HCT116 (cell line): ENCODE measurements at places on chromosomes 1 and 21. TPM values are rescaled to one million over a fixed set of nuclear protein-coding genes. Genes with fewer than 3 reads are reported as not detected.

Gene LCE1F
- total RNA-seq: not detected

Gene SPAG17
- total RNA-seq: not detected

Gene WDR4
- 34.8 TPM for total RNA-seq

Gene PTPRC
- 1.2 TPM for total RNA-seq

Gene TENT5C
- total RNA-seq: 1.4 TPM

GRCh38 chr1:201466492-201466891 lies 2.5 kb downstream of the PHLDA3 start:
- peak overlapping the region; percentile 20; the same call in 1 of the 2 replicates for H3K27ac ChIP-seq
- no peak overlapping the region for H3K4me3 ChIP-seq
- peaks cover 68% of the 10 kb centered on the region for H3K4me1 ChIP-seq
- H3K36me3 ChIP-seq: peaks cover 13% of the 10 kb centered on the region; the same call in 1 of the 2 replicates
- no peaks in the 10 kb centered on the region for H3K27me3 ChIP-seq
- DNase-seq: no peak

DNA sequence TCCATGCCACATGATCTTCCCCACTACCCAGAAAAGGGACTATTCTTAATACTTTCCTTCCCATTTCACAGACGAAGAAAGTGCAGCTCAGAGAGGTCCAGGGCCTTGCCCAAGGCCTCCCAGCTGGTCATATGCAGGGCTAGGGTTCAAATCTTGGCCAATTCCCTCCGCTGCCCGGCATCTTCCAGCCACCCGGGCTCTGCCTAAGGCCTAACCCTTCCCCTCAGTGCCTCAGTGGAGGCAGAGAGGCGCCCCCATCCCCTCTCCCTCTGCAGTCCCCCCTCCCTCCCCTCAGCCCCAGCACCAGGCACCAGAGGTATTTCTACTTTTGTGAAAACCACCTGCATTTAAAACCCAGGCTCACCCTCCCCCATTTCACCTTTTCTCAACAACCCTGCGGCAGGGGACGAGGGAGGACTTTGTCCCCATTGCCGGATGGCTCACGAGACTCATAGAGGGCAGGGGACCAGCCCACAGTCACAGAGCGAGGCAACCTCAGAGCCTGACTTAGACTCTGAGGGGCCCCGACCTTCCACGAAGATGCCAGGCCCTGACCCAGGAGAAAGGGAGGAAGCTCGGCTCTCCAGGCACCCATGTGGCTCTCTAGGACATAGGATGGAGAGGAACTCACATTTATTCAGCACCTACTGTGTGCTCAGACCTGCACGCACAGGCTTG lies 12.3 kb downstream of the LAPTM5 start:
- peaks cover 2% of the 10 kb centered on the region; the same call in 1 of the 2 replicates for H3K4me1 ChIP-seq
- no peaks in the 10 kb centered on the region for H3K27me3 ChIP-seq
- no peak overlapping the region for H3K4me3 ChIP-seq
- no peak for DNase-seq

- DNase-seq: no peak
- H3K27ac ChIP-seq: no peak overlapping the region
- H3K27me3 ChIP-seq: no peaks in the 10 kb centered on the region
- no peaks in the 10 kb centered on the region for H3K36me3 ChIP-seq
- no peaks in the 10 kb centered on the region for H3K4me1 ChIP-seq
These were observed 18.5 kb upstream of the KCNE2 start for GRCh38 chr21:34345091-34345871.

- H3K27me3 ChIP-seq: no peaks in the 10 kb centered on the region
- H3K36me3 ChIP-seq: peaks cover 25% of the 10 kb centered on the region
- H3K4me3 ChIP-seq: no peak overlapping the region
- H3K4me1 ChIP-seq: no peaks in the 10 kb centered on the region
These were observed 13.0 kb downstream of the PHGDH start for GRCh38 chr1:119724611-119725218.

GRCh38 chr1:240517891-240518290 lies 94.1 kb downstream of the GREM2 start:
- DNase-seq: no peak
- no peaks in the 10 kb centered on the region for H3K27me3 ChIP-seq
- no peak overlapping the region for H3K4me3 ChIP-seq
- no peak overlapping the region for H3K27ac ChIP-seq
- no peaks in the 10 kb centered on the region for H3K4me1 ChIP-seq

GRCh38 chr1:6956488-6957159 lies 171.4 kb downstream of the CAMTA1 start:
- no peak overlapping the region for H3K4me3 ChIP-seq
- H3K36me3 ChIP-seq: no peaks in the 10 kb centered on the region
- H3K27me3 ChIP-seq: no peaks in the 10 kb centered on the region
- no peak overlapping the region for H3K27ac ChIP-seq
- peaks cover 15% of the 10 kb centered on the region; the same call in 1 of the 2 replicates for H3K4me1 ChIP-seq

DNA sequence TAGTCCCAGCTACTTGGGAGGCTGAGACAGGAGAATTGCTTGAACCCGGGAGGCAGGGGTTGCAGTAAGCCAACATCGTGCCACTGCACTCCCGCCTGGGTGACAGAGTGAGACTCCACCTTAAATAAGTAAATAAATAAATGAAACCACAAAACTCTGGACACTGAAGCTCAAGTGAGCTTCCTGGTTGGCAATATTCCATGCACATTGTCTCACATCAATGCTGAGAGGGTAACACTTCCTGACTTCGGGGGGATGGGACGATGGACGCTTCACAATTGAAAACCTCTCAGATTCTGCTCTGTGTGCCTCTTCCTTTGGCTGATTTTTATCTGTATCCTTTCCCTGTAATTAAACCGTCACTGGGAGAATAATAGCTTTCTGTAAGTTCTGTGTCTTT lies 70.0 kb upstream of the ZNF644 start:
- H3K27me3 ChIP-seq: no peaks in the 10 kb centered on the region
- H3K36me3 ChIP-seq: no peaks in the 10 kb centered on the region
- H3K27ac ChIP-seq: no peak overlapping the region
- no peak overlapping the region for H3K4me3 ChIP-seq

GRCh38 chr21:31201548-31201947 lies 142.5 kb downstream of the TIAM1 start:
- H3K4me3 ChIP-seq: no peak overlapping the region
- no peak overlapping the region for H3K27ac ChIP-seq
- H3K4me1 ChIP-seq: peaks cover 29% of the 10 kb centered on the region
- DNase-seq: no peak
- no peaks in the 10 kb centered on the region for H3K36me3 ChIP-seq
- H3K27me3 ChIP-seq: no peaks in the 10 kb centered on the region

DNA sequence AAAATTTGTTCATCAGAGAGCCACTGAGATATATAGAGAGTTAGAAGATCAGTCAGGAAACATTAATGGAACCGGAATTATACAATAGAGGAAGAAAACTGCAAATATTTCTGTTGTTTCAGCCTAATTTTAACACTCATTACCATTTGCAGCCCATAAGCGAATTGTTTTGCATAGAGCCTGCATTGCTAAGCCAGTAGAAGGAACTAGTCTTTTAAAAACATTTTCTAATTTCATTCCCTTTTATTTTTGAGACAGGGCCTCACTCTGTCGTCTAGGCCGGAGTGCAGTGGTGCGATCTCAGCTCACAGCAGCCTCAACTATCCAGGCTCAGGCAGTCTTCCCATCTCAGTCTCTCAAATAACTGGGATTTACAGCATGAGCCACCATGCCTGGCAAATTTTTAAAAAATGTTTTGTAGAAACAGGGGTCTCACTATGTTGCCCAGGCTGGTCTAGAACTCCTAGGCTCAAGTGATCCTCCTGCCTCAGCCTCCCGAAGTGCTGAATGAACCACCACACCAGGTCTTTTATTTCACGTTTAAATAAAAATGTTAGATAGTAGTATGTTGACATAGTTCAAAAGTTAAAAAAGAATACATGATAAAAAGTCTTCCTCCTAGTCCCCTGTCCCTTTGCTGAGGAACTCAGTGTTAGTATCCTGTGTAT lies 25.3 kb downstream of the MPZL1 start:
- no peak for DNase-seq
- no peaks in the 10 kb centered on the region for H3K27me3 ChIP-seq
- no peak overlapping the region for H3K27ac ChIP-seq
- no peaks in the 10 kb centered on the region for H3K36me3 ChIP-seq
